Fibroblast of the aortic adventitia (primary cell): ENCODE measurements at places on chromosomes 12 and 14.

GRCh38 chr12:401235-402028 lies at the start of gene CCDC77:
TSS of gene CCDC77 (plus strand) at chr12:401644. CDS start at chr12:409384, 7,740 bp downstream.
- peak; percentile 91 for DNase-seq

- DNase-seq = no peak
These were observed 24.0 kb downstream of the PRDM4 start for GRCh38 chr12:107736914-107737313.

GRCh38 chr12:130620756-130621155 lies 95.3 kb downstream of the RIMBP2 start:
- no peak for DNase-seq

- peak; percentile 40 for DNase-seq
These were observed 916 bp upstream of the CHPT1 start for GRCh38 chr12:101696251-101697196.

- peak; percentile 77 for DNase-seq
These were observed 820 bp upstream of the SMAGP start for GRCh38 chr12:51270951-51271518.

- no peak for DNase-seq
These were observed 148.5 kb downstream of the FOXN3 start for GRCh38 chr14:89268514-89268913.

DNA sequence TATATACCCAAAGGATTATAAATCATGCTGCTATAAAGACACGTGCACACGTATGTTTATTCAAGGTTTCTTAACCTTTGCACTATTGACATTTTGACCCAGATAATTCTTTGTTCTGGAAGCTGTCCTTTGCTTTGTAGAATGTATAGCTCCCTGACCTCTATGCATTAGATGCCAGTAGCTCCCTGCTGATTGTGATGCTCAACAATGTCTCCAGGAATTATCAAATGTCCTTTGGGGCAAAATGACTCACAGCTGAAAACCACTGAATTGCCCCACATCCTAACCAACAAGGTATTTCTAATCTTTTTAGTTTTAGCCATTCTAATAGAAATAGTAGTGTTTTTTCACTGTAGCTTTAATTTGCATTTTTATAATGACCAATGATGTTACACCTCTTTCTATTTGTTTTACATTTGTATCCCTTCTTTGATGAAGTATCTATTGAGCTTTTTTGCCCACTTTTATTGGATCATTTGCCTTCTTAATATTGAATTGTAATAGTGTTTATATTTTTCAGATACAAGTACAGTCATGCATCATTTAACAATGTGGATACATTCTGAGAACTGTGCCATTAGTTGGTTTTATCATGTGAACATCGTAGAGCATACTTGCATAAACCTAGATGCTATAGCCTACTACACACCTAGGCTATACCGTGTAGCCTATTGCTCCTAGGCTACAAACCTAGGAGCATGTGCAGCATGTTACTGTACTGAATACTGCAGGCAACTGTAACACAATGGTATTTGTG lies 10.4 kb upstream of the NOPCHAP1 start:
- peak; percentile 42 for DNase-seq
